Hindlimb muscle (tissue), 1 donor: ENCODE measurements at places on chromosomes 11 and 22. TPM values are rescaled to one million over a fixed set of nuclear protein-coding genes. Genes with fewer than 3 reads are reported as not detected.

- DNase-seq = no peak
Observed at GRCh38 chr11:117020869-117021564, 77.2 kb downstream of the SIK3 start.

DNA sequence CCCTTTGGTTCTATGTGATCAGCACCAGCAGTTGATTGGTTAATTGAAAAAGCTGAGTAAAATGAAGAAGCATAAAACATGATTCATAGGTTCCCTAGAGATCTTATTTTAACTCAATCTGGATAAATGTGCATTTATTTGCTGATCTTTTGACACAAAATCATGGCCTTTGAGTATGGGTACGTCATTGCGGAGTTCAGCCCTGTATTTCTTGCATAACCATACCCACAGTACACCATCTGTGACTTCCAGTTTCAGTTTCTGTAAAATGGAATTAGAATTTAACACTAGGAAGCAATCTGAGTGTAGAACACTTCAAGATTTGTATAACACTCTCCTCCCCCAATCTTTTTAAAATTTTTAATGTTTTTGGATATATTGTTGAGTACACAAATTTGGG is 358.2 kb downstream of the DDX10 start:
- no peak for DNase-seq

- no peak for DNase-seq
Observed at GRCh38 chr11:35964841-35965240, 21.0 kb downstream of the LDLRAD3 start.

- no peak for DNase-seq
Observed at GRCh38 chr22:20316217-20316843, 3.5 kb downstream of the DGCR6L start.

DNA sequence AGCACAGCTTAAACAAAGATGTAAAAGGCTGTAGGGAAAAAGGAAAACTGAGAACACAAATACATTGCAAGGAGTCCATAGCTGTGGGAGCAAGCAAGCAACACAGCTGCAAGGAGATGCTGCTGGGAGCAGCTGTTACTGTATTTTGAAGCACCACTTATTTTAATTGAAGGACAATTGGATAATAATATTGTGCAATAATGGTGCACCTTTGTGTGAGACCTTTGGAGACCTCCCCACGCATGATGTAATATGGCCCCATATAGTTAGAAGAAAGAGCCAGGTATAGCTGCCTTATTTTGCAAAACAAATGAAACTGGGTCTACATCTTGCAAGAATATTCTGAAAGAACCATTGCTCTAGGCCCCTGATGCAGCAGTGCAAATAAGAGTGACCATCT is 191.1 kb upstream of the KIRREL3 start:
- DNase-seq = no peak

GRCh38 chr22:46108564-46109473 is 41.5 kb upstream of the PPARA start:
- DNase-seq = no peak

DNA sequence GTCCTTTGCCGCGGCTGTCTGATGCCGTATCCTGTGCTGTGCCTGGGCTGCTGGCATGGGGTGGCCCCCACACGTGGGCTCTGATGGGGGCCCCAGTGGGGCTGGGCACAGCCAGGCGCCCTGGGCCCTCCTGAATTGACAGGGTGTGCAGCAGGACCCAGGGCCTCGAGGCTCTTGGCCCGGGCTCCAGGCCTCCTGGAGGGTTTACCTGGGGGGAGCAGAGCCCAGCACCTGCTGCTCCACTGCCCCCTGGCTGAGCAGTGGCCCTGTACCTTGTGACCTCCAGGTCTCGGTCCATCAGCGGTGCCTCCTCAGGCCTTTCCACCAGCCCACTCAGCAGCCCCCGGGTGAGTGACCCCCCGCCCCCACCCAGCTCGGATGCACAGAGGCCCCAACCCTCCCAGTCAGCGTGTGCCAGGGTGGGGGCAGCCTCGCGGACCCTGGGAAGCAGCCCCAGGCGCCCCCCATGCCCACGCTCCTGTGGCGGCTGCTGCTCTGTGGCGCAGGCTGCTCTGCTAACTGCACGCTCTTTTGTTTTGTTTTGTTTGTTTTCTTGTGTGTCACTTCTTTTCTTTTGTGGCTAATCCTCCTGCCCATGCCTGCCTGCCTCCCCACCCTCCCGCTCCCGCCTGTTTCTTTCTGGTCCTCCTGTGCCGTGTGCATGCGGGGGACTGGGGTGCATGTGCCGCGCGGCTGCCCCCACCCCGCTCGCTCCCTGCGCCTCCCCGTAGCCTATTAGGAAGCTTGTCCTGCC is 36.9 kb downstream of the MOB2 start:
- DNase-seq = no peak

- no peak for DNase-seq
Observed at GRCh38 chr22:35656284-35656752, 8.1 kb downstream of the APOL6 start.

- no peak for DNase-seq
Observed at GRCh38 chr11:33722590-33723234, 13.5 kb downstream of the CD59 start.

GRCh38 chr11:119832202-119832935 is 103.4 kb upstream of the NECTIN1 start:
- DNase-seq = peak; percentile 35

DNA sequence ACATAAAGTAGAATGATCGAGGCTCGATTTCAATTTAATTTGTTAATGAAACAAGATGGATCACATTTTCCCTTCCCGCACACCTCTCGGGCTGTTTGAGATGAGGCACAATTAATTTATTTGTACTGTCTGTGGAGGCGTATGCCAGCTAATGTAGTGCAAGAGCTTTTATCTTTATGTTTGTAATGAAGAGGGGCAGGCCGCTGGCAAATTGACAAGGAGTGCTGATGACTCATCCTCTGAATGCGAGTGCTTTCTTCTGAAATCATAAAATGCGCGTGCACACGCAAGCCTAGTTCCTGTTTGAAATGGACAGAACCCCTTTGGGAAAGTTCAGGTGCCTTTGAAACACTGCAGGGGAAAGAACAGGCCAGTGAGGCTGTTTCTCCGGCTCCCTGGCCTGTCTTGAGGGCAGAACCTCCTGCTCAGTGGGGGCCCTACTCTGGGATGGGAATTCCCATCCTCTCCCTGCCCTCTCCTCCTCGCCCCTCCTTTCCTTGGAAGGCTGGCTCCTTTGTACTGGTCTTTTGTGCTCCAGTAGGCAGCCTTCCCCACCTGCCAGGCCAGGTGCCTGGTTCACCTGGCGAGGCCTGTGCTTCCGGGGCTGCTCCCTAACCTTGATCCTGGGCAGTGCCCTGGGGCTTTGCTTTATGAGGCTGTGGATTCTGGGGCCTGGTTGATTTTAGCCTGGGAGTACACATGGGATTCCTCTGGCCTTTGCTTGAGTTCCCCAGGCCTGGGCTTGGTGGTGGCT is 50.3 kb downstream of the TEAD1 start:
- peak; percentile 47 for DNase-seq

DNA sequence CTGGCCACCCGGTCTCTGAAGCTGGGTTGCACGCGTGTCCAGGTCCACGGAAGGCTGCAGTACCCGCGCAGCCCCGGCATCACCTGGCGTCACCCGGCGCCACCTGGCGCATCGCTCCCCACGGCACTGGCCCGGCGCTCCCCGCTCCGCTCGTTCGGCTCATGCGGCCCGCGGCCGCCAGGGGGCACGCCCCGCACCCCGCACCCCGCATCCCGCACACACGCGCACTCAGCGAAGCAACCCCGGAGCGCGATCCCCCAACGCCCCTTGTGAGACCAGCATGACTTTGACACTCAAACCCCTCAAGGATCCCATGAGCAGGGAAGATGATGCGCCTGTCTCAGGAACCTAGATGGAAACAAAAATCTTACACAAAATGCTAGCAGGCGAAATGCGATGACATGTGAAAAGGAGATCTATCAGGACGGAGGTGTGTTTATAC is 11.9 kb downstream of the B3GNT6 start:
- no peak for DNase-seq

DNA sequence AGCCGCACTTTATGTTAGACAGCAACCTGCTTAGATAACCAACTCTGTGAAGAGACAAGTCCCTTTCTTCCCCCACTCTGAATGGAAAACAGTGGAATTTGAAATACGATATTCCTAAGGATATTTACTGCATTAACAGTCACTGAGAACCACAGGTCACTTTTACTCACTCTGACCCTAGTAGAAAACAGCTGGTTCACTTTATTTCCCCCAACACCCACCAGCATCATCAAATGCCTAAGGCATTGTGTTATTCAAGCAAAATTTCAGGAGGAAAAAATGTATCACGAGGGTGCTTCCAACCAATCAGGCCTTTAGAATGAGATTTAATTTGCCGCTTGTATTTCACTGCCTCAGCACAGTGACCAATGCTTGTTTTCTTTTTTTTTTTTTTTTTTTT is 1134.1 kb upstream of the CCDC90B start:
- DNase-seq = no peak

GRCh38 chr11:44842220-44842619 is 108.5 kb downstream of the TP53I11 start:
- peak; percentile 67 for DNase-seq

DNA sequence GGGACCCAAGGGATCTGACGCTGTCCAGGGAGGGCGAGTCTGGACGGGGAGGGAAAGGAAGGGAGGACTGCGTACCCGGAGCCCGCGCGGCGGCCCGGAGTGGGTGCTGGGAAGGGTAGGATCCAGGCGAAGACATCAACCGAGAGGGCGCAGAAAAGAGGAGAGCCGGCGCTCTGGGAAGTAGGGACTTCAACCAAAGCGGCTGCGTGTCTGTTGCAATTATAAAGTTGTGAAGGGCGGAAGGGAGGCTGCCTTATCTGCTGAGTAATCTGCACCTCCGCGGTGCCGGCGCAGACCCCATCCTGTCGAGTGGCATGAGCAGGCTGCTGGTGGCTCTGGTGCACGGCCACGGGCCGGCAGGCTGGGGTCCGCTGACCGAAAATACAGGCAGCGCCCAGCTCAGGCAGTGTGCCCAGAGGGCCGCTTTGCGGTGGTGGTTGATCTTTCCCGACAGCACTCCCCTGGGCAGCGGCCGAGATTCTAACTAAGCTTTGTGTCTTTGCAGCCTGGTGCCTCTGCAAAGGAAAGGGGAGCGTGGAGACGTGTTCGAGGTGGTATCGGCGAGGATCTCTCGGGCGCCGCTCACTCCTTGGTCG is 978 bp downstream of the C11orf87 start:
- DNase-seq = peak; percentile 6

DNA sequence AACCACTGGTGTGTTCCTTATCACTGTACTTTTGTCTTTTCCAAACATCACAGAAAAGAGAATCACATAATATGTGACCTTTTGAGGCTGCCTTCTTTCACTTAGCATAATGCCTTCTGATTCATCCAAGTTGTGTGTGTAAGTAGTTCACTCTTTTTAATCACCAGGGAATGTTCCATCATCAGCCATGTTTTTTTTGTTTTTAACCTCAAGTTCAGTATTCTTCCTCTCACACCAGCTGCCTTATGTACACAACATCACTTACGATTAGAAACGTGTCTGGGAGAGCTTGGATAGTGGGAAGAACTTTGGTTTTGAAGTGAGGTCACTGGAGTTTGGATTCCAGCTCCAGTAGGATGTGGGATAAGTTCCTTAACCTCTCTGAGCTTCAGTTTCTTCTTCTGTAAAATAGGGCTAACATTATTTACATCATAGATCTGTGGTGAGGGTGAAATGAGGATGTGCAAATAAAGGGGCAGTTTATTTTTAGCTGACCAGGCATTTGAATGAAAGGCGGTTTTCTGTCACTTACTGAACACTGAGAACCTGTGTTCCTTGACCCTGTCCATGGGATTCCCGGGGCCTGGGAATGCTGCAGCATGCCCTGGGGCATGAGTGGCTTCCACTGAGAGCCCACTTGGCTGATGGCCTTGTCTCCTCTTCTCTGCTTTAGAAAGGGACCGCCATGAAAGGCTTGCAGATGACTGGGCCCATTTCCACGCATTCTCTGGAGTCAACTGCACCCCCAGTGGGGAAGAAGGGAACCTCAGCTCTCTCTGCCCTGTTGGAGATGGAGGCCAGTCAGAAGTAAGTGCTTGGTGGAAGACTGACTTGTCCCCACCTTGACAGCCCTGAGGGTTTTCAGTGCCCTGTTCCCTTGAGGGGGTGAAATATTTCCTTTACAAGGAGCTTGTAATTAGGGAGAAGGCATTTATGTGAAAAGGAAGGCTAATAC is 92.6 kb downstream of the DEPDC5 start:
- DNase-seq = no peak

DNA sequence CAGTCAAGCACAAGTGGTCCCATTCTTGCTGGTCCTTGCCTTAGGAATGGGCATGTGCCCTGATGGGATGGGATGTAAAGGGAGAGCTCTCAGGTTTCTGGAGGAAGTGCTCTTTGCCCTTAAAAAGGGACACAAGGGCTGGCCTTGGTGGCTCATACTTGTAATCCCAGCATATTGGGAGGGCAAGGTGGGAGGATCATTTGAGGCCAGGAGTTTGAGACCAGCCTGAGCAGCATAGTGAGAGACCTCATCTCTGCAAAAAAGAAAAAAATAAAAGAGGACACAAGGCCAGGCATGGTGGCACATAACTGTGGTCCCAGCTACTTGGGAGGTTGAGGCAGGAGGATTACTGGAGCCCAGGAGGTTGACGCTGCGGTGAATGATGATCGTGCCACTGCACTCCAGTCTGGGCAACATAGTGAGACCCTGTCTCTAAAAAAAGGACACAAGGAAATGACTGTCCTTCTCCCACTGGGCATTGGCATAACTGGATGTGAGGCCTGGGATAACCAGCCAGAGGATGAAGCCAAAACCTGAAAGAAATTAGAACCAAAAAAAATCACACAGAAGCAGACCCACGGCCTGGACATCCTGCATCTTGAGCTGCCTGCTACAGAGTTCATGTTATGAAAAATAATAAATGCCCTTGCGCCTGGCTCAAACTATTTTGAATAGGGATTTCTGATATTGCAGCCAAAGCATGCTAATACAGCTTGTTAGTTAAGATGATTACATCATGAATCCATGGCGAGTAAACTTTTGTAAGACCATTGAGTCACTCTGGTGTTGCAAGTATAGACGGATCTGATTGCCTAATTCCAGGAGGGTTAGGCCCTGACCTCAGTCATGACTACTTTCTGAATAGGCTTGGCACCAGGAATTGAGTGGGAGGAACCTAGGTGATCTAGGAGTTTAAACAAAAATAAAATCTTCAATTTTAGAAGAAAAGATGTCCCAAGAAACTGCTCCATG is 12.9 kb upstream of the CRKL start:
- DNase-seq = no peak

VSIG10L2 gene
- not detected for polyA plus RNA-seq

MRGPRE gene
- polyA plus RNA-seq = not detected

OR8D4 gene
- polyA plus RNA-seq = 0.18 TPM

UBTFL1 gene
- polyA plus RNA-seq = not detected

KBTBD3 gene
- 5.8 TPM for polyA plus RNA-seq

SRPRA gene
- 58.4 TPM for polyA plus RNA-seq

ELMOD1 gene
- 6.9 TPM for polyA plus RNA-seq
